ENCODE measurements at places on chromosomes 13 and 19.

DNA sequence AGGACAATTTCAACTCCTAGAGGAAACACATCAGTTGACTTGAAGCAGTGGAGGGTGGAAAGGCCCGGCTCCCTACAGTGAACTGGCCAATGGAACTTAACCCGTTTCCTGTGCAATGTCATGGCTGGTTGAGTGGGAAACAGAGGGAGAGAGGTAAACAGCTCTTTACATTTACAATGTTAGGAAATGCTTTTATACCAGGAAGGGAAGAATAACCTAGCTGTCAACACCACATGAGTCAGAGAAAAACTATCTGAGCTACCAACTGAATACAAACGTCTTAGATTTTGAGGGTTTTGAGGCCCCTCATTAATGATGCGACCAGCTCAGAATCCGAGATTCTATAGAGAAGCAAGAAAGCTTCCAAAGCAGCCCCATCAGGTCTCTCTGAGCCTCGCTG lies 36.7 kb downstream of the CARD8 start:
- DNase-seq: no peak

DNA sequence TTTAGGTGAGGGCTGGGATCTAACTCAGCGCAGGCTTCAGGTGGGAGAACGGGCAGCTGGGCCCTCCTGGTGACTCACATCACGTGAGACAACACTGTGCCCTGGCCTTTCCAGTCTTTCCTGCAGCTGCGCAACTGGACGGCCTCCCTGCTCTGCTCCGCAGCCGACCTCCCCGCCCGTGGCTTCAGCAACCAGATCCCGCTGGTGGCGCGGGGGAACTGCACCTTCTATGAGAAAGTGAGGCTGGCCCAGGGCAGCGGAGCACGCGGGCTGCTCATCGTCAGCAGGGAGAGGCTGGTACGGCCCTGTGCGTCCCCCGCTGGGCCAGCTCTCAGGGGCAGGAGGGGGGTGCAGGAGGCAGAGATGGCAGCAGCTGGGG lies 8.8 kb downstream of the SPPL2B start:
- DNase-seq: no peak

DNA sequence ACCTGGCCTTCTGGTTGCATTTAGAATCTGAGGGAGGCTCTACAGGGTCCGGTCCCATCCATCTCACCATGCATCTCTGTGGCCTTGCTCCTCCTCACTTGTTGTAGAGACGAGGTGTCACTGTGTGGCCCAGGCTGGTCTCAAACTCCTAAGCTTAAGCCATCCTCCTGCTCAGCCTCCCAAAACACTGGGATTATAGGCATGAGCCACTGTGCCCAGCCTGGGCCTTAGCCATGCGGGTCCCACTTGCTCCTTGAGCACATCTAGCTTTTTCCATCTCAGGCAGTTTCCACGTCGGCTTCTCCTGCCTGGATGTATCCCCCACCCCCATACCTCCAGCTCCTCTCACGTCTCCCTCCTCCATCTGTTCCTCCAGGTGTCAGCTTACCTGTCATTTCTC lies 9.8 kb downstream of the ELSPBP1 start:
- DNase-seq: no peak

DNA sequence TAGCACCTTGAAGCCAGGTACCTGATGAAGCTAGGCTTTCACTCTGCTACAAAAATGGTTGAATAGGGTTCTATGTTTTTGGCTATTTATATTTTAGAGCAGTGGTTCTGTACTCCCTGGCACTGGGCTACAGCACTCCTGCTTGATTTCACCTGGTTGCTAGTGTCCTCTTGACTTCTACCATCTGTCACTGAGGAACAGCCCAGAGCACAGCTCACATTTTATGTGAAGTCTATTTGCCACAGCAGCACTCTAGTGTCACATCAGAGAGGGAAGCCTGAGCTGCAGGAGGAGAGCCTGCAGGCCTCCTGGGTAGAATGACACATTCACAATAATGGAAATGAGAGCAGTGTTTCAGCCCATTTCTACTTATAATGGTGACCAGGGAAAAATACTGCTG lies 184.2 kb downstream of the ZNF486 start:
- no peak for DNase-seq

DNA sequence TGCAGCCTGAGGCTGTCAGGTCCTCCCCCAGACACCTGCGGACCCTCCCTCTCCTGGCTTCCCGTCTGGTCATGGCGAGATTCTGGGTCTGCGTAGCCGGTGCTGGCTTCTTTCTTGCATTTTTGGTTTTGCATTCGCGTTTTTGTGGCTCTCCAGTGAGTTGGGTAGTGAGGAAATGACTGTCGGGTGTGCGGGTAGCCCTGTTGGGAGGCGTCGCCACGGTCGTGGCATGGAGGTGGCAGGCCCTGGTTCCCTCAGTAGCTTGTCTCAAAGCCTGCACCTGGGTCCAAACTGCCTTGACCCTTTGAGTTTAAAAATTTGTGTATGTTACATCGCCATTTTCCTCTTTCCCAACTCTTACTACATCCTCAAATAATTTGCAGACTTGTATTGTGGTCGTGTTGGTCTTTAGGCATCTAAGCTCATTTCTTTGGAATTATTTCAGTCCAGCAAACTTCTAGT lies 344 bp downstream of the NHLRC3 start:
- no peak for DNase-seq

DNA sequence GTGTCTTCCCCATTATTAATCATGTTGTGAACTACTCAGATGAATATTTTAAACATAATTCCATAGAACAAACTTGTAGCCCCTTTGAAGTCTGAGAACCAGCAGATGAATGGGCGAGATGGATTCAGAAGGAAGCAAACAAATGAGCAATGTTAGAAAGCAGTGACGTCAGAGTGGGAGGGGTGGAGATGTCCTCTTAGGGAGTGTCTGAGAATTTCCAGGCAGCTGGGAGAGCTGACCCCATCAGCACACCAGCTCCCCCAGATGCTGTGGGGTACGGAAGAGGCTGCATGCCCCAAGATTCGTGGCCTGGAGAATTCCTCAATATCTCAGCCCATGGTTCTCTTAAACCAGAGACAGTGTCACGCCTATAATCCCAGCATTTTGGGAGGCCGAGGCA lies 68.6 kb downstream of the DPF1 start:
- no peak for DNase-seq

DNA sequence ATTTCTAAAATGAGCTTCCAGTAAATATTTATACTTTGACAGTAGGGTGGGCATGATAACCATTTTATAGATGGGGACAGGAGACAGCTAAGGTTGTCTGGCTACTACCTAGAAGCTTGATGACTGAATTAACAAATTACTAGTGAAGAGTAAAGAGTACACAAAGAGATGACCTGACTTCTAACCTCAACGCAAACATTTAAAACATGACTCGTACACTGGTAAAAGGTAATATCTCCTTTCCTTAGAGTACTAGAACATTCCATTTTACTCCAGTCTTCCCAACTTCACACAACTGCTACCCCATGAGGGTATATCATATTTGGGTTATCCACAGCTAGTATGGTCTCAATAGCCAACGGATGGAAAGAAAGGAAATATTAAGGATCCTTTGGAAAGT lies 258.9 kb downstream of the FOXO1 start:
- DNase-seq: no peak

DNA sequence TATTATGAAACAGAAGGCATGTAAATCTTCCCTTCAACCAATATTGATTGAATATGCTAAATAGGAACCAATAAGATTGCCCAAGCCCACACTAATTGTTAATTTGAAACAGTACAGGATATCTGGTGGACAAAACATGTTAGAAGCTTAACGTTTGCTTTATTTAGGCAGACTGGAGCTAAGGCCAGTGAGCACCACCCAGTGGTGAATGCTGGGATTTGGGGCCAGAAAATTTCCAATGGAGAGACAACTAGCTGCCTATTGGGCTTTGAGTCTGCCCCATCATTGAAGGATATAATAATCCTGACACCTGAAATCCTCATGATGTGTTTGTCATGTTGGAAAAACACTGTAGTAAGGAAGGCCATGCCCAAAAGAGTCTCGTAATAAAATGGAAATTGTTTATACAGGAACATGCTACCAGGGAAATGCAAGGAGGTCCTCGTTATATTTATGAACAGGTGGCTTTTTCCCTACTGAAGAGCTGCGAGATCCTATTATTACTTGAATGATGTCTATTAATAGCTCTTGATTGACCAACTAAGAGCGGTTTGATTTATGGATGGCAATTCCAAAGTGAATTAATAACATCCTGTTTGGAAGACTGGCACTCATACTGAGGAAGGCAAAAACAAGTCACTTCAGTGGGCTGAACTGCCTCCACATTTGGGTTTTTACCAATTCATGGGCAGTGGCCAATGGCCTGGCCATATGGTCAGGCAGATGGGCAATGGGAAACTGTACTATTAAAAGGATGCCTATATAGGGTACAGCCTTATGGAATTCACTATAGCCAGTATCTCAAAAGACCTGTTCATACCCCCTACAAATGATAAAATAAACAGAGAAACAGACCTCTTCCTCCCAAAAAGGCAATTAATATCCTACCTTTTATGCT lies 8.7 kb downstream of the SIGLECL1 start:
- no peak for DNase-seq

Measured in NCI-H2029 treated with DMSO at 0.1 percent for 48 hours (cell line).